ENCODE measurements at places on chromosomes 5 and 9.

DNA sequence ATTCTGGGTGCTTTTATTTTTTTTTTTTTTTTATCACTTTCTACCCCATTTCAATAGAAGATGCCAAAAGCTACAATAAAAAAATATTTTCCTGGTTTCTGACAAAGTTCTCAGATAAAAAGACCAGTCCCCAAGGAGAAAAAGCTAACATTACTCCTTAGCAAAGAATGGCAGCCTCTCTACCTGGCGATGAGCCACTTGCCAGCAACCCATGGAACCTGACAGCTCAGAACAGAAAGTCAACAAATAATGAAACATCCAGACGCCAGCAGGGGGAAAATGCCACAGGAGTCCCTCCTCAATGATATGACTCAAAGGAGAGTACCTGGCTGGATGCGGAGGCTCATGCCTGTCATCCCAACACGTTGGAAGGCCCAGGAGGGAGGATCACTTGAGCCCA is 123.2 kb downstream of the MYO10 start:
- no peak for DNase-seq

DNA sequence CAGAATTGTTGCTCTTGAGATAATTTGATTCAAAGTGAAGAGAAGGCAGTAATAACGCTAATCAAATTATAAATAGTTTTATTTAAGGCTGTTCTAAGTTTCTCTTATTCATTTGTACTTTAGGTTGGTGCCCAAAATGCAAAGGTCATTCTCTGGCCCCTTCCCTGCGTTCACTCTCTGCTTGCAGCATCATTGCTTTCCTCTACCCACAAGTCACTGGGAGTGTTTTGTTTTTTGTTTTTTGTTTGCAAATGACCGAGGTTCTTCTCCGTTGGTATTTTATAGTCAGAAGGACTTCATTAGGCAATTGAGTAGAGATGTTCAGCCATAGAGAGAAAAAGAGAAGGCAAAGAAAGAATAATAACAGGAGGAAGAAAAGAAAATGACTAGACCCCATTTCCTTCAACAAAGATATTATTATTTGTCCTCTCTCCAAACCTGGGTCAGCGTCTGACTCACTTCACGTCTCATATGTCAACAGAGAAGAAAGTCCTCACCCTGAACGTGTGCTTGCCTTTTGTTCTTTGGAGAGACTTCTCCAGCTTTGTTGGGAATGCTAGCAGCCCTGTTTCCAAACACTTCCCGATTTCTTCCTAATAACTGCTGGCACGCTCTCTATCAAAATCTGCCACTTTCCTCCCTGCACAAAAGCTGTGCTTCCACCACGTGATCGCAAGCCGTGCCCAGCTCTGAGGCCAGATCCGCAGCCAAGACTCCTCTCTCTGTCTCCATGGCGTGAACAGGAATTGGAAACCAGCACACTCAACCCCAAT is 119.8 kb downstream of the EBF1 start:
- peak; percentile 17 for DNase-seq

DNA sequence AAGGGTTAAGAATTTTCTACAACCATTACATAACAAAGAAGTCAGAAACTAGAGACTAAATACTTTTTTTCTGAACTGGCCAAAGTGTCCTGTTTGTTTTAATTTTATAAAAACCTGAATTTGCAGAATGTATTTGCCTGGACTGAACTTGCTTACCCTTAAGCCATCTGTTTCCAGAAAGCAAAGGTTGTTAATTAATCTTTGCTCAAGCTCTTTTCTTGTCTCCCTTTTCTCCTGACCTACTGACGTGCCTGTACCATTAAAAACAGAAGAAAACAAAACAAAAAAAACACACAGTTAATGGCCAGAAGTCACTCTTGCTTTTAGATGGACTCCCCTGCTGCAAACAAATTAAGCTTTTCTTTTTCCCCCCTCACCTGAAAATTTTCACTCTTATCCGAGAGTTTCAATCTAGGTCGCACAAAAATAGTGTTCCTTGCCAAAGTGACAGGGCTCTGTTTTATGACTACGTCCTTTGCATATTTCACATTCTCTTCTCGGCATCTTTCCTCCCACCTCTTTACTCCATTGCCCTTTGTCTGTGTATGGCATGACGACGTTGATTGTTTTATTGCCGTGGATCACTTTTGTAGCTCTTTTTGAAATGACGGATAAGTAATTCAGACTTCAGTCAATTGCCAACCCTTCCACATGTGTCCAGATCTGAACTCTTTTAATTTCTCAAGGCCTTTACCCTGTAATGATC is 333.8 kb upstream of the GRIN3A start:
- DNase-seq, result no peak

DNA sequence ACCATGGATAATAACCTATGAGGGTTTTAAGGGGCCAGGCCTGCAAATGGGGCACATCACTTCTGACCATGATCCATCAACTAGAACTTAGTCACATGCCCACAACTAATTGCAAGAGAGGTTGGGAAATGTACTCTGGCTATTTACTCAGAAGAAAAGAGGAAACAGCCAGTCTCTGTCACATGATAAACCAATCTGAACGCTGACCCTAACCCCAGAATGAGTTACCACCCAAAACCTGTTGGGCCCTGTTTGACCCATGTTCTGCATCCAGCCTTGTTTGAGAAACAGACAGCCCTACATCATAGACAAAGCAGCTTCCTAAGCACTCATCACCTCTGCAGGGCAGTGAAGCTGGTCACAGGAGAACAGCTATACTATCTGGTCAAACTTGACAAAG is 5.8 kb downstream of the MACROH2A1 start:
- no peak for DNase-seq

- DNase-seq, result no peak
These were observed 22.8 kb downstream of the ACER2 start for GRCh38 chr9:19431361-19432171.

- no peak for DNase-seq
These were observed 173.5 kb downstream of the FAM174A start for GRCh38 chr5:100708645-100709171.

GRCh38 chr5:172144291-172144815 is 43.7 kb downstream of the STK10 start:
- no peak for DNase-seq

DNA sequence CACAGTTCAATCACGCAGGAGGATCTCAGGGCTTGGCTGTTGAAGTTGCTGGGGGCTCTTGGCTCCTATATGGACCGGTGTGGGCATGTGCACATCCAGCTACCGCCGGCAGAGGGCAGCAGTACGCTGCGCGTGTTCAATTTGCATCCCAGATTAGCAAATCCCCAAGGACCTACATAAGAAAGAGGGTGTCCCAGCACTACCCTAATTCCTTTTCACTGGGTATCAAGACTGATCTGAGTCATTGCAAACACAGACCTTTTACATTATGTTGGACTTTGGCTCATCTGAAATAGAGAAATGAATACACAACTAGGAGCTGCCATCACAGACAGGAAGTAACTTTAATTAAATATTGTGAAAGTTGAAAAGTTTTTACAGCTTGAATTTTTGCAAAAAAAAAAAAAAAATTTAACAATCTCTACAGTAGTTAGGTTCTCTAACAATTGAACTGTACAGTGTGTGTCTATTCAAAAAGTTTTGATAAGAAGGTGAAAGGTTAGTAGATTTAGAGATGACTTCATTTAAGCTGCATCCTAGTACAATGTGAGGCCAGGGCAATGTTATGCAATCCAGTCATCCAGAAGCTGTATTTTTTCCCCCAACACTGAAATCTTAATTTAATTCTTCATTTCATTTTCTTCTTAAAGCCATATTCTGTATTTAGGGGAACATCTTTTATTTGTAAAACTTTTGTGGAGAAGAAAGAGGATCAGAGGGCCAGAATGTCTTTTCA is 404.0 kb downstream of the EBF1 start:
- DNase-seq, result peak; percentile 21

DNA sequence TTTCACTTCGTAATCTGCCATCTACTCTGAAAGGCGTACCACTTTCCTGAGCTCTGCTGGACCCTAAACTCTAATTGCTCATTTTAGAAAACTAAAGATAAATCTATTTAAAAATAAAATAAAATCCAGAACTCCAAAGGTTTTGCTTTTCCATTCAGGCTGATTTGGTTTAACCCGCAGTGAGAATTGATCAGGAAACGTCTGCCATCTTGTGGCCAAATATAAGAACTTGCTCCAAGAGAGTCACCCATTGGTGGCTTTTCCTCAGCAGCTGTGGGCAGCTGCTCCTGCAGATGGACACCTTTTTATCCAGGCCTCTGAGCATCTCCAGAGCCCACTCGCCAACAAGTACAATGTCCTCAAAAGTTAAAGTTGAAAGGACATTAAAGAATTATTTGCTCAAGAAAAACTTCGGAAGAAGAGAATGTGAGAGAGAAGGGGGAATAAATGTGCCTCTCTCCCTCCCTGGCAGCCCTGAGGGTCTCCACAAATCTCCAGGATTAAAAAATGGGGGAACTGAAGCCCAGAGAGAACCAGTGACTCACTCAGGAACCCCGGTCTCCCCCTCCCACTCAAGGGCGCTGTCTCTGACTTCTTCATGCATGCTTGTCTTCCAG is 4.1 kb downstream of the SAXO1 start:
- DNase-seq, result peak; percentile 29

Measured in NCI-H1105 (cell line).